ENCODE measurements at places on chromosomes 4 and X. TPM values are rescaled to one million over a fixed set of nuclear protein-coding genes. Genes with fewer than 3 reads are reported as not detected.

DNA sequence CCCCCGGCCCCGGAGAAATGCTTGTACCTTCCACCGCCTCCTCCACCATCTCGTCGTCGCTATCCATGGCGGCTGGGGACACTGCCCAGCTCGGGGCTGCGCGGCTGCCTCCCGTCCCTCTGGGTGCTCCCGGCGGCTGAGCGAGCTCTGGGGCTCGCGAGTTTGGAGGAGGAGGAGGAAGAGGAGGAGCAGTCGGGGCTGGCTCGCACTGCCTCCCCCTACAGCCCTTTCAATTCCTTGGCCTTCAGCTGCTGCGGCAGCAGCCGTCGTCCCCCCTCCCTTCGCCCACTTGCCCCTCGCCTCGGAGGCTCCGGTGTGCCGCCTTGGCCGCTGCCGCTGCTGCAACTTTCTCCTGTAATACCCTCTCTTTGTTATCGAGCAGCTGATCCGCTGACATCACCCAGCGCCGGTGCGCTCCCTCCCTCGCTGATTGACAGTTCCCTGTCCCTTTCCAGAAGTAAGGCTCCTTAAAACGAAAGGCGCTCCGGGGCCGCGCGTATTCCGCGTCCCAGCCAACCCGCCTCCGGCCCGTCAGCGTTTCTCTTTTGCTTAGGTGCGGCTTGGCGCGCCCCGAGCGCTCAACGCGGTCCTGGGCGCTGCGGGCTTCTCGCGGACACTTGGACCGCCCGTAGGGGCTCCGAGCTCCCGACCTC is at the start of gene SETD7:
Gene SETD7, minus strand, starts transcription at position 149 of the 653 bp plus-strand sequence. Its CDS starts 82 bp downstream, at position 67.
- no peaks in the 10 kb centered on the region for H3K27me3 ChIP-seq
- no peak for DNase-seq
- peak within 1 kb of the TSS; percentile 100 for H3K4me3 ChIP-seq
- H3K36me3 ChIP-seq, result no peaks in the 10 kb centered on the region
- H3K4me1 ChIP-seq, result peaks cover 65% of the 10 kb centered on the region
- H3K27ac ChIP-seq, result peak within 1 kb of the TSS; percentile 100

- no peaks in the 10 kb centered on the region for H3K36me3 ChIP-seq
- no peak for DNase-seq
- H3K4me3 ChIP-seq, result no peak overlapping the region
- no peak overlapping the region for H3K27ac ChIP-seq
- H3K4me1 ChIP-seq, result no peaks in the 10 kb centered on the region
- no peaks in the 10 kb centered on the region for H3K27me3 ChIP-seq
These were observed 185.9 kb downstream of the STK32B start for GRCh38 chr4:5237086-5237660.

- no peak overlapping the region for H3K4me3 ChIP-seq
These were observed 122.4 kb downstream of the RAP1GDS1 start for GRCh38 chr4:98383431-98384106.

DNA sequence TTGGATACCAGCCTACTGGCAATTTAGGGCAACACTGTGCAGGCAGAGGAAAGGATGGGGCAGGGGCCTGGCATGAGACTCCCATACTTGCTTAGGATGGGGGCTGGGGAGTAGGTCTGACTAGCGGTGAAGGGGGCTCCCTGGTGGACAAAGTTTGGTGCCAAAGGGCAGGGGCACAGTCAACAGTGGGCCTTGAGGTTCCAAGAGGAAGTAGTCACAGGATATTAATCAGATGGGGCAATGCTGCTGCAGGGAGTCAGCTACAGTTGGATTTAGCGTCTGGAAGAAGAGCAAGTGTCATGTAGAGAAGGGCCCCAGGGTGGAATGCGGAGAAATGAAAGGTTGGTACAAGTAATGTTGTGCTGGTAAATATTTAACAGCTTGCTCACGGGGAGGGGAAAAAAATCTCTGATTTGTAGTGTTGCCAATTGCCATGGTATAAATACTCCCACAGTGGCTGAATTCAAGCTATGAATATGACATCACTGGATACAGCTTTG is 139.4 kb downstream of the PJA1 start:
- no peaks in the 10 kb centered on the region for H3K36me3 ChIP-seq
- no peaks in the 10 kb centered on the region for H3K4me1 ChIP-seq
- H3K27ac ChIP-seq, result no peak overlapping the region
- DNase-seq, result no peak
- no peaks in the 10 kb centered on the region for H3K27me3 ChIP-seq

DNA sequence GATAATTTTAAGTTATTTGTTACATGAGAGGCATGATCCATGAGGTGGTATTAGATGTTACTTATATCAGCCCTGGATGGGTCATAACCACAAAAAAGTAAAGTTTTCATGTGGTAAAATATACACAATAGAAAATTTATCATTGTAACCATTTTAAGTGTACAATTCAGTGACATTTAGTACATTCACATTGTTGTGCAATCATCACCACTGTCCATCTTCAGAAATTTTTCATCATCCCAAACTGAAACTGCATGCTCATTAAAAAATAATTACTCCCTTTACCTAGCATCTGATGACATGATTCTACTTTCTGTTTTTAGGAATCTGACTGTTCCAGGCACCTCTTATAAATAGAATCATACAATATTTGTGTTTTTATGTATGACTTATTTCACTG is 11.2 kb downstream of the GK2 start:
- H3K4me3 ChIP-seq, result no peak overlapping the region
- no peaks in the 10 kb centered on the region for H3K27me3 ChIP-seq

DNA sequence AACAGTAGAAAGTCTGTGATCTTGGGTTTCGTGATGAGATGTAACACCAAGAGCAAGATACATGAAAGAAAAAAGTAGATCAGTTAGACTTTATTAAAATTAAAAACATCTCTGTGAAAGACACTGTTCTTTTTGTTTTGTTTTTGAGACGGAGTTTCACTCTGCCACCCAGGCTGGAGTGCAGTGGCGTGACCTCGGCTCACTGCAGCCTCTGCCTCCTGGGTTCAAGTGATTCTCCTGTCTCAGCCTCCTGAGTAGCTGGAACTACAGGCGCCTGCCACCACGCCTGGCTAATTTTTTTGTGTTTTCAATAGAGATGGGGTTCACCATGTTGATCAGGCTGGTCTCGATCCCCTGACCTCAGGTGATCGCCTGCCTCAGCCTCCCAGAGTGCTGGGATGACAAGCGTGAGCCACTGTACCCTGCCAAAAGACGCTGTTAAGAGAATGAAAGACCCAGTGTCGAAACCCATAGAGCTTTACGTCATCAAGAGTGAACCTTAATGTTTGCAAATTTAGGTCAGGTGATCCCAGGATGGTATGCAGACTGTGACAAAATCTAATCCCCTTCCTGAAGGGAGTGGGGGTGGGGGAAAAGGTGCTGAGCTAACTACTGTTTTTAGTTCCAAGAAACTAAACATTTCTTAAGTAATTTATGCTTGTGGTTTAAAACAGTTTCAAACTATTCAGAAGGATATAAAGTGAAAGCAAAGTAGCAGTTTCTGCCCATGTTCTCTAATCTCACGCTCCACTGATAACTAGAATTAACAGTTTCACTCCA is 8.0 kb downstream of the OFD1 start:
- H3K4me3 ChIP-seq, result peak overlapping the region; percentile 73
- peaks cover 34% of the 10 kb centered on the region for H3K4me1 ChIP-seq
- peaks cover 12% of the 10 kb centered on the region for H3K36me3 ChIP-seq
- H3K27me3 ChIP-seq, result no peaks in the 10 kb centered on the region
- peak; percentile 76 for DNase-seq
- H3K27ac ChIP-seq, result peak overlapping the region; percentile 95

DNA sequence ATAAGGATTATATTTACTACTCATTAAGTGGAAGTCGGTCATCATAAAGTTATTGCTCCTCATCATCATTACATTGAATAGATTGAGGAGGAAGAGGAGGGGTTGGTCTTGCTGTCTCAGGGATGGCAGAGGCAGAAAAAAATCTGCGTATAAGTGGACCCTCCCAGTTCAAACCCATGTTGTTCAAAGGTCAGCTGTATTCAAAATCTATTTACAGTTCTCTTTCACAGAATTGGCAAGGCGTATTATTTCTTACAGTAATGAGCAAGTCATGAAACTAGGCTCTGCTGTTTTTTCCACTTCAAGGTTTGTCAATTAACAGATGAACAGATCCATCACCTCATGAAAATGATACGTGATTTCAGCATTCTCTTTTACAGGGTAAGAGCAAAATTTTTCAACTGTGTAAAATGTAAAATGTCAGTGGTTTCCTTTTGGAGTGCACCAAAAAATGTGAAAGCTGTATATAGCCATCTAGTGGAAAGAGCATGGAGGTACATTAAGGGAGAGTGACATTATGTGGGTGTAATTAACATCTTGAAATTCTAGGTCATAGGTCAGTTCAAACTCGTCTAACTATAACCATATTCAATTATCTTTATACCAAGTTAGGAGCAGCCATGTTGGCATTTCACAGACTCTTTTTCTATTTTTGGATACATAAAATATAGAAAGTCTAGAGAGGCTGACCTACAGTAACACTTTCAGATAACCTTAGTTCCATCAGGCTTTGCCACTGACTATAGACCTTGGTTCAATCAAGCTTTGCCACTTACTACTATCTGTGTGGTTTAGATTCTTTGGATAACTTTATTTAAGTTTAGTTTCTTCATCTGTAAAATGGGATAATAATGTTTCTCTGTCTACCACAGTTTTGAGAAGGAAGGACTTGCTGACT is 30.1 kb downstream of the NEIL3 start:
- H3K36me3 ChIP-seq, result no peaks in the 10 kb centered on the region
- no peak overlapping the region for H3K4me3 ChIP-seq
- H3K27ac ChIP-seq, result no peak overlapping the region
- no peak for DNase-seq
- H3K4me1 ChIP-seq, result no peaks in the 10 kb centered on the region
- no peaks in the 10 kb centered on the region for H3K27me3 ChIP-seq

GRCh38 chrX:78327370-78328086 is at the start of gene CYSLTR1:
CYSLTR1 (minus strand) TSS chrX:78327611; CDS start chrX:78273746, 53,865 bp downstream.
- peak; percentile 42 for DNase-seq
- peaks cover 53% of the 10 kb centered on the region for H3K4me1 ChIP-seq
- no peaks in the 10 kb centered on the region for H3K27me3 ChIP-seq
- H3K27ac ChIP-seq, result peak within 1 kb of the TSS; percentile 88

- H3K4me3 ChIP-seq, result peak overlapping the region; percentile 87
- peaks cover 92% of the 10 kb centered on the region for H3K27me3 ChIP-seq
- H3K4me1 ChIP-seq, result peaks cover 32% of the 10 kb centered on the region
- H3K27ac ChIP-seq, result peak overlapping the region; percentile 97
- DNase-seq, result peak; percentile 45
These were observed 111.6 kb downstream of the DHX15 start for GRCh38 chr4:24472514-24473308.

CXCL11 gene
- not detected for polyA plus RNA-seq

All from naive B cell (primary cell).